ENCODE measurements at places on chromosomes 16 and 17. TPM values are rescaled to one million over a fixed set of nuclear protein-coding genes. Genes with fewer than 3 reads are reported as not detected.
A peak's percentile ranks its signal among the peaks of the same experiment; 100 is the strongest.

- no peak for DNase-seq
Observed at GRCh38 chr17:47225436-47225858, 16.3 kb downstream of the MYL4 start.

- DNase-seq, result peak; percentile 52
Observed at GRCh38 chr17:76266244-76266938, 1.2 kb downstream of the UBALD2 start.

DNA sequence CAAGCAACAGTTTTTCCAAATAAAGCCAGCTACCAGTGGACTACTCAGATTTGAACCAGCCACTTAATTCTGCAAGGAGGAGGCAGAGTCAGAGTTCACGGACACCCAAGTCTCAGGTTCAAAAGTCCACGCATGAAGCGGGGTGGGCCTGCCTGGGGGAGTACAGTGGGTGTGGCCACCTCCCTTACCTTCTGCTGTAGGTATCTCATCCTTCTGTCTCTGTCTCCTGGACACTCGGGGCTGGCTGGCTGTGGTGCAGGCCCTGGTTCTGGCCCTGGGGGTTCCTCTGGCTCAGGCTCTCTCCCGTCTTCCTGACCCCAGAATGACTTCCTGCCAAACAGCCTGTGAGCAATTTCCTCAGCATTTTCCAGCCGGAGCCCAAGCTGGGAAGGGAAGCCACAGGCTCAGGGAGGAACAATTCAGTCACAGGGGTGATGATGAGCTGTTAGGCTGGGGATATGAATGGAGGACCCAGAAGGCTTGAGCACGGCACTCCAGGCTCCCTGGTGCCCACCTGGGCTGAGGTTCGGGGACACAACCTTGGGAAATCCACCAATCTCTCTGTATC lies 101.9 kb downstream of the LITAF start:
- DNase-seq, result no peak

DNA sequence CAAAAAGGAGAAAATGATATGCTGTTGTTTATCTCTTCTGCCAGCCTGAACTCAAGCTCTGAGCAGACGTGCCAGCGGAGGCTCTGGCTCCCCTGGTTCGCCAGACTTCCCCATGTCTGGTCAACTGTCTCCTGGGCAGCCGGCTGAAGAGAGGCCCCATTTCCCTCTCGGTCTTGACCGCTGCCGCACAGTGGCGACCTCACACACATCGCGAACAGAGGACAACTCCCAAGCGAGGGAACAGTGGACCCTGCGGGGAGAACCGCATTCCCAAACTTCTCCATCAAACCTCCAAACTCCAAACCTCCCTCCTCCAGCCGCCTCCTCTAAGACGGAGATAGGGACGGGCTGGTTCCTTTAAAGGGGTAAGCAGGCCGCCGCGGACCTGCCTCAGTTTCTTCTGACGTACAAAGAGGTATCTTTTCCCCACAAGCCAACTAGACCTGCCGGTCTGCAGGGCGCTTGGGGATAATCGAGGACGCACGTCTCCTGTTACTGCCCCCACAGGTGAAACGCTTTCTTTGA lies 24.9 kb upstream of the RFFL start:
- DNase-seq, result no peak

DNA sequence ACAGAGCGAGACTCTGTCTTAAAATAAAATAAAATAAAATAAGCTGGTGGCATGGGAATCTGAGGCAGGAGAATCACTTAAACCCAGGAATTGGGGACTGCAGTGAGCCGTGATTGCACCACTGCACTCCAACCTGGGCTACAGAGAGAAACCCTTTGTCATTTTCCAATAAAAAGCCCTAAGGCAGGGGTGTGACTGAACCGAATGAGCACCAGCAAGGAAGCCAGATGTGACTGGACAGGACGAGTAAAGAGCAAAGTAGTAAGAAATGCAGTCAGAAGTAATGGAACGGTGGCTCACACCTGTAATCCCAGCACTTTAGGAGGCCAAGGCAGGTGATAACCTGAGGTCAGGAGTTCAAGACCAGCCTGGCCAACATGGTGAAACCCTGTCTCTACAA lies 3.8 kb upstream of the RPL23 start:
- DNase-seq, result no peak

GRCh38 chr17:51180486-51180885 lies 14.3 kb downstream of the NME2 start:
- no peak for DNase-seq

GRCh38 chr17:81687770-81688541 lies 4.1 kb downstream of the HGS start:
- DNase-seq, result no peak

GRCh38 chr17:5816491-5817070 lies 232.3 kb upstream of the NLRP1 start:
- DNase-seq, result no peak

DNA sequence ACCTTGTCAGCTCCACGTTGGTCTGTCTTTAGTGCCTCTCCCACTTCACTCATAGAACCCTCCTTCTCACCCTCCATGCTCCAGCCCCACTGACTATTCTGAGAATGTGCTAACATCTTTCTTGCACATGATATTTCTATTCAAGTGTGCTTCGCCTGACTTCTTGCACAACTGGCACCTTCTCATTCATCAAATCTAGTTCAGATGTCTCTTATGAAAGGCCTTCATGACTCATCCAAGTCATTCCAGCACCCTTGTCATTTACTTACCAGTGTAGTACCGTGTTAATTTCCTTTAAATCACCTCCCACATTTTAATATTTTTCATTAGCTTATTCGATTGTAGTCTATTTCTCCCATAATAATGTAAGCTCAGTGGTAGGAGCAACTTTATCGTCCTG lies 197.8 kb upstream of the PIRT start:
- DNase-seq, result no peak

- DNase-seq, result no peak
Observed at GRCh38 chr16:26134588-26134987, 442.8 kb downstream of the HS3ST4 start.

DNA sequence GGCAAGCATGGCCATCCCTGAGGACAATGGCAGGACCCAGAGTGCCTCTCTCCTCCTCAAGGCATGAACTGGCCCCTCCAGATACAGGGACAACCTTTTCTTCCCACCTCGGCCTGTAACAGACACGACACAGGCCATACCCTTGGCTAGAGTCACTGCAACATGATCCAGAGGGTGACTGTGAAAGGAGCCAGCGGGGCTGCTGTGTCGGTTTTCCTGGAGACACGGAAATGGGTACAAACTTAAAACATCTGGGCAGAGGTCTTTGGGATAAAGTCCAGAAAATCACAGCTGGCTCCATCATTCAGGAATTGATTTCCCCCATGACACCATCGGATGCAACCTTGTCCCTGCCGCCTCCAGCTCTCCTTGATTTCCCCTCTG lies 5.3 kb downstream of the CEP295NL start:
- DNase-seq, result no peak

DNA sequence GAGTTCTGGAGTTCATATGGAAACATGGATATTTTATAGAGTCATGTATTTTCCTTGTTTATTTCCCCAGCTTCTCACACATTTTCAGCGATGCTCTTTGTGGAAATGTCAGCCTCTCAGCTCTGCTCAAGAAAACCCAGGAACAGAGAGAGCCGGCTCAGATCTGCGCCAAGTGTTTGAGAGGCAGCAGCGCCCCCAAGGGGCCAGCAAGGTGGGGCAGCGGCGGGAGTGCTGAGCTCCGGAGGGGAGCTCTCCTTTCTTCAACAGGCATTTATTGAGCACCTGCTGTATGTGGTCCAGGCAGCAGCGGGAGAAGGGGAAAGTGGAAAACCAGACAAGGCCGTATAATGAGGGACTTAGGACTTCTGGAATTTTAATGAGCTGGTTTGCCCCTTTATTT lies 421.1 kb upstream of the C16orf82 start:
- peak; percentile 73 for DNase-seq

DNA sequence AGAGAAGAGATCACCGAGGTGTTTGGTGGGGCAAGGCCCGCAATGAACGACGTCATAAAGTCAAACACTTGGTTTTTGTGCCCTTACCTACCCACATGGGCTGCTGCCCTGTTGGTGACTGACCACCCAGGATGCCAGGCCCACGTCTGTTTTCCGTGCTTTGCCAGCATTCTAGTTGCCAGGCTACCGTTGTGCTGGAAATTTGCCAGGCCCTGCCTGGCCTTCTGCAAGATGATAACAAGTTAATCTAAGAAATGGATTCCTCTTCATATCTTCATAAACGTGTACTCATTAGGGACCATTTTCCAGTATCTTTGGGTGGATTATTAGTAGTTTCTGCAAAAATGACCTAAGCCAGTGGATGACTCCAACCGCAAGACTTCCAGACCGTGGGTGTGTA lies 35.4 kb downstream of the SLC6A4 start:
- no peak for DNase-seq

DNA sequence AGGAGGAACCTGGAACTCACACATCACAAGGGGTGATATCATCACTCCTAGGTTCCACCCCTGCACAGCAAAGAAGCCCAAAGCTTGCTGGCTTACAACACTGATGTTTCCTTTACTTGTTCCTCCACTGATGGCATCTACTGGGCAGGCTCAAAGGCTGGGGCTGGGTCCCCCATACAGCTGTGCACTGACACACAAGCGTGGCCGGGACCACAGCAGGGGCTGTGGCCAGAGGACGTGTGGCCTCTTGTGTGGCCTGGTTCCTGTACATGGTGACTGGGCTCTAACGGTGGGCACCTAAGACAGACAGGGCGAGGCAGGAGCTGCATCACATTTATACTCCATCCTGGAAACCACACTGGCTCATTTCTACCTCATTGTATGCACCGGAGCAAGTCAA lies 264.4 kb upstream of the FOXF1 start:
- no peak for DNase-seq

GRCh38 chr16:73053364-73054124 lies 5.6 kb upstream of the ZFHX3 start:
- DNase-seq, result no peak

DNA sequence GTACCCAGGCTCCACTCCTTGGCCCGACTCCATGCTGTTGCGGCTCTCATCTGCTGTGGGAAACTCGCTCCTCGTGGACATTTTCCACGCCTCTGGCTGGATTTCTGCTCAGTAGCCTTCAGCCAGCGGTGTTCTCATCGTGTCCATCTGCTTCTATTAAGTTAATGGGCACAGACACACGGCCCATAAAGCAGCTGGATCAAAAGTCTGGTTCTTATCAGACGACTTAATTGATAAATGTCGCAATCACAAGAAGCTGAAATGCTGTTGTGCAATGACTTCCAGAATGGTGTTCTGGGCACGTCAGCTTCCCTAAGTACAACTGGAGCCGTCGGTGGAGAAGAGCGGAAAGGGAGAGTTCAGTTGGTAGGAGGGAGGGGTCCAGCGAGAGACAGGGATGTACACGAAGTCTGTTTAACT lies 211.7 kb upstream of the CHMP6 start:
- no peak for DNase-seq

DNA sequence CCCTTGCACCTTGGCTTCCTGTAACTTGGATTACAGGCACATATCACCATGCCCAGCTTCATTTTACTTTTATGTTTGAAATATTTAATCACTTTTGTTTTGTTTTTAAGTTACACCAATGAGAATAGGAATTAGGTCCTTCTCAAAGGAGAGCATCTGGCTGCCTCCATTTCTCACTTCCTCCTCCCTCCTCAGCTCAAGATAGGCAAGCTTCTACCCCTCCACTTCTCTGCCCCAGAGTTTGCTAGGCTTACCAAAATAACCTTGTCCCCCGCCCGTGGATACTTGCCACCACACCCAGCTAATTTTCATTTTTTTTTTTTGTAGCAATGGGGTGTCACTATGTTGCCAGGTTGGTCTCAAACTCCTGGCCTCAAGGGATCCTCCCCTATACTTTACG lies 17.9 kb downstream of the GABARAPL2 start:
- no peak for DNase-seq

DNA sequence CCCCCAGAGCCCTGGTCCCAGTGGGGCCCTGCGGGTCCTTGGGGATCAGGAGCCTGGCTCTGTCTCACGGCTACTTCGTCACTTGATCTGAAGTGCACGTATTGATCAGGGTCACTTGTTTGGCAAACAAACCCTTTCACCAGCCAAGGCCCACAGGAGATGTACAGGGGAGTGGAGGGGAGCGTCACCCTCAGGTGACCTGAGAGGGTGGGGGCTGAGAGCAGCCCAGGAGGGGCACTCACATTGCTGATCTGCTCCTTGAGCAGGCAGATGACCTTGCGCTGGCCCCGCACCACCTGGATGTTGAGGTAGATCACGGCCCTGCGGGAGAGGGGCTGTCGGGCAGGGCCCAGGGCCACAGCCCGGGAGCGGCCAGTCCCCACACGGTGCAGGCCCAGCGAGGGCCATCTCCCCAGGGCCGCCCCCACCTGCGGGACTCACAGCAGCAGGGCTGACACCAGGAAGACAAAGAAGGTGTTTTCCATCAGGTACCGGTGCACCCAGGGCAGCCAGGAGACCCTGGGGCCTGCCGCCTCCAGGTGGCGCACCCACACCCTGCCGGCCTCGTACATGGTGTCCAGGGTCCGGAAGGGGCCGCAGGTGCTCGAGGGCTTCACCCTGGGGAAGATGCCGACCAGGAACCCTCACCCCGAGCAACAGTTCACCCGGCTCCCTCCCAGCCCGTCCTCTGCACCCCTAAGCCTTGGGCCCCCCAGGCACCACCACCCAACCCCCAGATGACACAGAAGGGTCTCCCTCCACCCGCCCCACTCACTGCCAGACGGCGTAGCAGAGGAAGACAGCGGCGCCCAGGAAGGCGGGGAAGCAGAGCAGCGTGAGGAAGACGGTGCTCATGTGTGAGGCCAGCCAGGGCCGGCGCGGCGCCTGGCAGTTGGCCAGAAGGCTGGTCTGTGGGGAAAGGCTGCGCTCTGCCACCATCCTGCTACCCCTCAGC lies 11.3 kb downstream of the TMC6 start:
- peak; percentile 48 for DNase-seq

- DNase-seq, result no peak
Observed at GRCh38 chr17:41650794-41651624, 26.6 kb upstream of the KRT17 start.

GRCh38 chr17:12907477-12907876 lies 110.3 kb downstream of the ELAC2 start:
- DNase-seq, result no peak

- DNase-seq, result no peak
Observed at GRCh38 chr16:78552106-78552675, 452.7 kb downstream of the WWOX start.

The EXOC3L1 gene
- not detected for total RNA-seq

The TEX19 gene
- total RNA-seq, result not detected

The NPLOC4 gene
- 75.9 TPM for total RNA-seq

The STH gene
- total RNA-seq, result not detected

The TBC1D3I gene
- total RNA-seq, result 0.45 TPM

The BRIP1 gene
- 13.2 TPM for total RNA-seq
